ENCODE measurements at places on chromosomes 7 and 10. TPM values are rescaled to one million over a fixed set of nuclear protein-coding genes. Genes with fewer than 3 reads are reported as not detected.

DNA sequence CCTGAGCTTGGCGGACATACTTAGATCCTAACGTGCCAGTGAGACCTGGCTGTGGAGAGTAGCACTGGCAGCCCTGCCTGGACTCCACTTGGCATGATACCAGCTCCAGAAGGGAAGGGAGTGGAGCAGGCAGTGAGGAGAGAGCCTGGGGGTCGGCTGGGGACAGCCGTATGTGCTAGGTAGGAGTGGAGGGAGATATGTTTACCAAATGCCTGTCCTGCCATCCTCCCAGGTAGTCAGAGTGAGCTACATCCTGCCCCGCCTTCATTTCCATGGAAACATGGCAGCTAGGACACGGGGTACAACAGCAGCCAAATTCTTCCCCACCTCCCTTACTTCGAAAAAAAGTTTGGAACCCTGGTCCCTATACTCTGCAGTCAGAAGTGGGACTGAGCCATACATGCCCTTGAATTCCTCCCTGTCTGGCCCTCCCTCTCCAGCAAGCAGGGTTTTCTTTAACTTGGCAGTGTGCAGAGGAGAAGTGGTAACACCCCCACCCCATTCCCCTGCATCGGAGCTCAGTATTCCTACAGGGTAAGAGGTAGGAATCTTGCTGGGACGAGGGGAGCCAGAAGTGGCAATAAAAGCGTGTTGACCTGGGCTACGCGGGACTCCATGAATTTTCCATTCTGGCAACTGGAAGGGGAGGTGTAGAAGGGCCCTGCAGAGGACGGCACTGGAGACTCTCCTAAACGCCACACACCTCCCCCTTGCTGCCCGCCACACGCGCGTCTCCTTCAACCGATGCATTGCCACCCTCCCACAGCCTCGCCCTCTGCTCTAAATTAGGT lies 20.0 kb upstream of the SMO start:
- no peak for DNase-seq

GRCh38 chr7:149385195-149385950 lies 75.5 kb downstream of the ZNF777 start:
- no peak for DNase-seq

DNA sequence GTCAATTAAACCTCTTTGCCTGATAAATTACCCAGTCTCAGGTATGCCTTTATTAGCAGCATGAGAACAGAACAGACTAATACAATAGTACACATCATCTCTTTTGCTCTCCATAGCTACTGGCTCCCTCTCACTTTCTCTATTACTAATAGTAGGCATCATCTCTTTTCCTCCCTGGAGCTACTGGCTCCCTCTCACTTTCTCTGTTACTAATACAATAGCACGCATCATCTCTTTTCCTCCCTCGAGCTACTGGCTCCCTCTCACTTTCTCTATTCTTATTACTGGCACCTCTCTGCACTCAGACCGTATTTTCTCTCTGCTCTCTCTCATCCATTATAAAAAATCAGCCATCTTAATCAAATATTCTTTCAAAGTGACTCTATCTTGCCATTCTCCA lies 37.1 kb downstream of the SLC25A13 start:
- no peak for DNase-seq

- no peak for DNase-seq
Observed at GRCh38 chr10:63644418-63645142, 123.4 kb downstream of the REEP3 start.

DNA sequence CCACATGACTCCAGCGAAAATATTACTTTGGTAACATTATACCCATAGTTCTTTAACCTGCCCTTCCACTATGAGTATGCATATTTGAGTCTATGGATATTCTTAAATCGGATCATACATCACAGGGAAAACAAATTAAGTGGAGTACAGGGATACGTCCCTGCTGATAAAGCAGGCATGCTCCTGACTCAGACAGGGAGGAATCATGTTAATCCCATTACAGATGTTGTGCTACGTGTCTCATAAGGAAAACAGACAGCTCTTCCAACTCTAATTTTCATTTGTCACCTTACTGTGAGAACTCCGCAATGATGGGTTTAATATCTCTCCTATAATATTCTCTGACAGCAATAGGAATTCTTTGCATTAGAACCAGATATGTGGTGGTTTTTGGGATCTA lies 469.5 kb upstream of the POM121L12 start:
- DNase-seq, result no peak

- DNase-seq, result no peak
Observed at GRCh38 chr10:4033341-4033896, 248.4 kb upstream of the KLF6 start.

GRCh38 chr7:94060752-94061151 lies 56.6 kb upstream of the BET1 start:
- DNase-seq, result no peak

DNA sequence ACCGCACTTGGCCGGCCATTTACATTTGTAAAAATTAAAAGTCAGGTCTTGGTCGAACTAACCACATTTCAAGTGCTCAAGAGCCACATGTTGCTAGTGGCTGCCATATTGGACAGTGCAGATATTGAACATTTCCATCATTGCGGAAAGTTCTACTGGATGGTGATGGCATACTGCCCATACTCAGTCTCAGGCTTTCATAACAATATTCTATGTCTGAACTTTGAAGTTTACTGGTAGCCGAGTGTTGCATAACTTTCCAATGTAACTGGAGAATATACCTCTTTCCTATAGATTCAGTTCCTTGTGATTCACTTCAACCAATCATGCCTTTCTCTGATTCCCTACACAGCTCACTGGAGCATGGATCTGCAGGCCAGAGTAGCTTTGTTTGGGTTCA lies 43.7 kb downstream of the PSMC2 start:
- DNase-seq, result no peak

DNA sequence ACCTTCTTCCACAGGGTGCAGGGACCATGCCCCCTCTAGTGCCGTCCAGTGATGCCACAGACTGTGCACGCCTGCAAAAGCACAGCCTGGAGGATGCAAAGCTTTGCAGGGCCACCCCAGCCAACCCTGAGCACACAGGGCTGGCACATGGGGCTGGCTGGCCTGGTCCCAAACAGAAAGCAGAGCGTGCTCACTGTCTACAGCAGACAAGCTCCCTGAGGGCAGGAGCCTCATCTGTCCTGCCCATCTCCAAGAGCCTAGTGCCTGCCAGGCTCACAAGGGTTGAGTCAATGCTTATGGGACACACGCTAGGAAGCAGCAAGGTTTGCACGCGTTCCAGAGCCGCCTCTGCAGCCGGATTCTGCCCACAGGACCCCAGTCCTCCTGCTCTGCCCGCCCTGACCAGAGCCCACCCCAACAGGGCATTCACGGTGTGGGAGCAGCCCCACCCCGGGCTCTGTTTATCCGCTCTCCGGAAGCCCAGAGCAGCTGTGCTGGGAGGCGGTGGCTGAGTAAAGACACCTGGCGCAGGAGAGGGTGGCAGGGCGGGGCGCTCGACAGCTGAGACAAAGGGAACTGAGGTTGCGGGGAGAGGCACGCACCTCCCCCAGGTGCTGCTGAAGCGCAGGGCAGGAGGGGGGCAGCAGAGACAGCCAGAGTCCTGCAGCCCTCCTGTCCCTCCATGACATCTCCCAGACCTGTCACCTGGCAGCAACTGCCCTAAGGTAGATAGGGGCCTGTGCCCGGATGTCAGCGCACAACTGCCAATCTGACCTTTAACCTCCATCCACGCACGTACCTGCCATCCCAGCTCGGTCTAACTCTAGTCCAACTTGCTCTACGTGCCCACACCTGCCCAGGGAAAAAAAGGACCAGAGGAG lies 4.3 kb downstream of the KCNH2 start:
- no peak for DNase-seq

DNA sequence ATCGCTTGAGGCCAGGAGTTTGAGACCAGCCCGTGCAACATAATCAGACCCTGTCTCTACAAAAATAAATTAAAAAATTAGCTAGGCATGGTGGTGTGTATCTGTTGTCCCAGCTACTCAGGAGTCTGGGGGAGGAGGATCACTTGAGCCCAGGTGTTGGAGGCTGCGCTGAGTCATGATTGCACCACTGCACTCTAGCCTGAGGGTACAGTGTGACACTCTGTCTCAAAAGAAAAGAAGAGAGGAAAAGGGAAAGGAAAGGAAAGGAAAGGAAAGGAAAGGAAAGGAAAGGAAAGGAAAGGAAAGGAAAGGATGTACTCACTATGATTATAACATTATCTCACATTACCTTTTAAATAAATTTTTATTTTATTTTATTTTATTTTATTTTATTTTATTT lies 56.5 kb upstream of the MPP7 start:
- DNase-seq, result no peak

- DNase-seq, result no peak
Observed at GRCh38 chr10:96252730-96253129, 18.6 kb downstream of the BLNK start.

DNA sequence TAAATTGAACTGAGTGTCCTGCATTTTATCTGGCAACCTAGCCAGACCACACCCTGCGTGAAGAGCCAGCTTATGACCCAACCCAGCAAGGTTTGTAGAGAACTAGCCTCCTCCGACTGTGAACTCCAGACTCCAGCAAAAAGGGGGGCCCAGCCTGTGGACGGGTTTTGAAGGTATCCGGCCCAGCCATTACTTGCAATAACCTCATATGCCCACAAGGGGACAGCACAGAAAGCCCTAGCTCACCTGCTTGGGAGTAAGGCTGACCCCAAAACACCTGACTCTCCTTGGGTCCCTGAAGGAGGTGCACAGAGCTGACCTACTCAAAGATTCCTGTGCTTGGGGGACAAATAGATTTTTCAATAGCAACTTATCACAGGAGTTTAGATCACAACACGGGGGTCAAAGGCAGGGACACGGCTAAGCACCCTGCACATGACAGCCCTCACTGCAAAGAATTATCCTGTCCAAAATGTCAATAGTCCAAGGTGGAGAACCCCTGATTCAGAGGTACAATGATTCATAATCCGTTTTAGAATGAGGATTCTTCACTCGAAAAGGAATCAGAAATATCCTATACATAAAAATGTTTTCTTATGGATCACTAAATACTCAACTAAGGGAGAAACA lies 4.6 kb downstream of the TRPV6 start:
- no peak for DNase-seq

GRCh38 chr10:110414548-110415309 lies 83.0 kb upstream of the DUSP5 start:
- DNase-seq, result no peak

DNA sequence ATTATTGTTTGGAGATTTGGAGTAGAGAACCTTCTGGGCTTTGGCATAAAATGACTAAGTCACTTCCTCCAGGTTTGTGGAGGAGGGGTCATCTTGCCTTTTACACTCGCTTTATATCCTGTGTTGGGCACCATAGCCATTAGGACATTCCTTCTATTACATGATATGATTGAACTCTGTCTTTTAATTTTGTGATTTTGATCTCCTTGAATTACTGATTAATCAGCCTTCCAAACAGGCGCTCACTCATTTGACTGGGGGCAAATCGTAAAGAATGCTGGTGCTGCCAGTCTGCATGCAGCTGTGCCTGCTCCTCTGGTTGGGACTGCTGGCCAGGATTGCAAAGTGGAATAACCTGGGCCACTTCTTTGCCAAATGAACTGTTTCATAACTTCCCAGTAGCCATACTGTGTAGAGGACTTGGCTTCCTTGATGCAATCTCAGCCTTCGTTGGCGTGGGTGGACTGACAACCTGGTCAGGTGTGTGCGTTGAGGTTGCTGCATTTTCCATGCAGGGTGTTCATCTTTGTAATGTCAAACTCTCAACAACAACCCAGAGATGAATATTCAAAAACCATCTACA lies 65.9 kb upstream of the RAB11FIP2 start:
- DNase-seq, result no peak

- DNase-seq, result no peak
Observed at GRCh38 chr10:128220021-128220420, 93.8 kb upstream of the MKI67 start.

DNA sequence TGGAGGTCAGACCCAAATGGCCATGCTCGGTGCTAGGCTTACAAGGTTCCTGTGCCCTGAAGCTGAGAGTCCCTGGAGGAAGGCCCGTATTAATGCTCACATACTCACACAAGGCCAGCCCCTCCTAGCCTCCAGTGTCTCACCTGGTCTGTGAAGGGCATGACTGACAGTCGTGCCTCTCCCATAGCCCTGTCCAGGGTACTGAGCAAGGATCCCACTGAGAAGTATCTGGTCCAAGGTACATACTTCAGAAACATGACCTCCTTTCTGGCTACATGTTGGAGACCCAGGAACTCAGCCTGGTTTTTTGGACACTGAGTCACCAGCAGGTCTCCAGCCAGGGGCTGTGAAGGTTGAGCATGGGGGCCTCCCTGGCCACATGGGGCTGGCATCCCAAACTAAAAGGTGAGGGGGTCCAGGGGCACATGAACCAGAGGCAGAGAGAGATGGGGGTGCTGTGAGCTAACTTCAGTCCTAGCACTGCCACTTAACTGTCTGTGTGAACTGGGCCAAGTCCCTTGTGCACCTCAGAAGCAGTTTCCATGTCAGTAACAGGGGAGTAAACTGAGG lies 17.6 kb upstream of the RASGEF1A start:
- DNase-seq, result no peak

The UBE2D1 gene
- total RNA-seq, result 16.1 TPM

The ENTPD1 gene
- total RNA-seq, result 26.9 TPM

The RTKN2 gene
- 1.3 TPM for total RNA-seq

The THSD7A gene
- 4.4 TPM for total RNA-seq

The HHEX gene
- 10.6 TPM for total RNA-seq

The EIF5AL1 gene
- under 0.01 TPM for total RNA-seq

The ADAMTS14 gene
- under 0.01 TPM for total RNA-seq
